ENCODE measurements at places on chromosomes 7 and 10.
A peak's percentile ranks its signal among the peaks of the same experiment; 100 is the strongest.

GRCh38 chr10:17808971-17809841 lies at the start of gene MRC1:
MRC1 (plus strand) TSS chr10:17809348; CDS start chr10:17809466, 118 bp downstream.
- DNase-seq = no peak
- H3K27ac ChIP-seq = no peak within 1 kb of the TSS
- no peaks in the 10 kb centered on the region for H3K36me3 ChIP-seq
- H3K27me3 ChIP-seq = peaks cover 20% of the 10 kb centered on the region
- H3K4me3 ChIP-seq = no peak within 1 kb of the TSS

DNA sequence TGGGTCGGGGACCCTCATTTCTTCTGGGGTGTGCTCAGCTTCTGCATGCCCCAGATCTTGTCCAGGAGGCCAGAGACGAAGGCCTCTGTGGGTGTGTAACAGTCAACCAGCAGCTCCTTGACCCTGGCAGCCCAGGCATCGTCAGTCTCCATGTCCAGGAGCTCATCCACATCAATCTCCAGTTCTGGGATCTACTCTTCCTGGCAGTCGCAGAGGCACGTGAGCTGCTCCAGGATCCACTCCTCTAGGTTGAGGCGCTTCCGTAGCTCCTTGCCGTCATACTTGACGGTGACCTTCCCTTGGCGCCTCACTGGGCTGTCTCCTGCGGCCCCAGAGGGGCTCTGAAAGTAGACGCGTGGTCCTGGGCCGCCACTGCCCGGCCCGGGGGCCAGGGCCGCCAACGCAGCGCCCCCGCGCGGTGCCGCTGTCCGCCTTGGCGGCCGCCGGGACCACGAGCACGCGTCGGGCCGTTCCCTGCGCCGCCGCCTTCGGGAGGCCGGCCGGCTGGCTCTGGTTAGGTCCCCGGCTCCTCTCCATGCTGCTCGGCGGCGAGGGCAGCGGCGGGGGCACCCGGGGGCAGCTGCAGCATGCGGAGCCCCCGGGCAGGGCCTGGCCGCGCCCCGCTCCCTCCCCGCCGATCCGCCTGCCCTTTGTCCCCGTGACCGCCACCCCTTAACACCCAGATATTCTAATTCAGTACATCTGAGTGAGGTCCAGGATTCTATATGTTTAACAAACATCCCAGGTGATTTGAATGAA lies 170.5 kb downstream of the SEPTIN7 start:
- no peaks in the 10 kb centered on the region for H3K36me3 ChIP-seq
- peak overlapping the region; percentile 20 for H3K4me3 ChIP-seq
- DNase-seq = no peak
- H3K27me3 ChIP-seq = peaks cover 33% of the 10 kb centered on the region
- no peak overlapping the region for H3K27ac ChIP-seq

GRCh38 chr10:102779680-102780526 lies 36.2 kb downstream of the WBP1L start:
- peaks cover 18% of the 10 kb centered on the region for H3K36me3 ChIP-seq
- no peak overlapping the region for H3K27ac ChIP-seq
- no peaks in the 10 kb centered on the region for H3K27me3 ChIP-seq
- no peak for DNase-seq
- no peak overlapping the region for H3K4me3 ChIP-seq
- H3K4me1 ChIP-seq = peaks cover 25% of the 10 kb centered on the region

- no peak overlapping the region for H3K4me3 ChIP-seq
- no peaks in the 10 kb centered on the region for H3K36me3 ChIP-seq
- H3K4me1 ChIP-seq = no peaks in the 10 kb centered on the region
- no peaks in the 10 kb centered on the region for H3K27me3 ChIP-seq
- no peak for DNase-seq
- H3K27ac ChIP-seq = no peak overlapping the region
Measured at GRCh38 chr10:131626274-131626673, 274.5 kb upstream of the PPP2R2D start.

- no peaks in the 10 kb centered on the region for H3K4me1 ChIP-seq
- no peak for DNase-seq
- no peaks in the 10 kb centered on the region for H3K27me3 ChIP-seq
- no peaks in the 10 kb centered on the region for H3K36me3 ChIP-seq
- H3K27ac ChIP-seq = no peak overlapping the region
Measured at GRCh38 chr7:81294897-81295515, 376.2 kb upstream of the SEMA3C start.

- peaks cover 19% of the 10 kb centered on the region for H3K4me1 ChIP-seq
- H3K4me3 ChIP-seq = no peak overlapping the region
- no peak overlapping the region for H3K27ac ChIP-seq
- H3K36me3 ChIP-seq = no peaks in the 10 kb centered on the region
Measured at GRCh38 chr7:129376076-129376777, 58.0 kb upstream of the STRIP2 start.

DNA sequence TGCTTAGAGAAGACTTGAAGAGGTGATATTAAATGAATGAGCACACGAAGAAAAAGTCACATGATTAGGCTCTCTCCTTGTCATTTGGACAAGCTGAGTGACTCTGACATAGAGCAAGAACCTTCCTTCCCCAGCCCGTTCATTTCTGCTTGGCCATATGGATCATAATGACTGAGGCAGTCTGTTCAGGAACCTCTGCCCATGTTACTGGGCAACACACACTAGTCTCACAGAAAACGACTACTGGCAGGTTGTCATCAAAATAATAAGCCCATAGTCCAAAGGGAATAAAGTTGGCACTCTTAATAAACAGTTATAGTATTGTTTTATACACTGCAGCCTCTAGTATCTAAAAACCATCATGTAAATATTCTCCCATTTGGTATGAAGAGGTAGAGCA lies 635.0 kb downstream of the REEP3 start:
- H3K27ac ChIP-seq = no peak overlapping the region
- H3K36me3 ChIP-seq = no peaks in the 10 kb centered on the region

GRCh38 chr7:100626530-100627237 lies 14.3 kb downstream of the MOSPD3 start:
- H3K27ac ChIP-seq = peak overlapping the region; percentile 83
- H3K36me3 ChIP-seq = peaks cover 16% of the 10 kb centered on the region
- peaks cover 83% of the 10 kb centered on the region for H3K4me1 ChIP-seq
- peak overlapping the region; percentile 79 for H3K4me3 ChIP-seq
- DNase-seq = peak; percentile 95
- peaks cover 11% of the 10 kb centered on the region for H3K27me3 ChIP-seq

GRCh38 chr7:1112109-1112508 lies 24.2 kb downstream of the GPER1 start:
- no peaks in the 10 kb centered on the region for H3K36me3 ChIP-seq
- H3K27me3 ChIP-seq = no peaks in the 10 kb centered on the region
- no peak for DNase-seq
- no peak overlapping the region for H3K27ac ChIP-seq
- H3K4me3 ChIP-seq = no peak overlapping the region
